ENCODE measurements at places on chromosomes 7 and 10.

GRCh38 chr10:103617602-103618385, 124.3 kb downstream of the NEURL1 start:
- DNase-seq = no peak

DNA sequence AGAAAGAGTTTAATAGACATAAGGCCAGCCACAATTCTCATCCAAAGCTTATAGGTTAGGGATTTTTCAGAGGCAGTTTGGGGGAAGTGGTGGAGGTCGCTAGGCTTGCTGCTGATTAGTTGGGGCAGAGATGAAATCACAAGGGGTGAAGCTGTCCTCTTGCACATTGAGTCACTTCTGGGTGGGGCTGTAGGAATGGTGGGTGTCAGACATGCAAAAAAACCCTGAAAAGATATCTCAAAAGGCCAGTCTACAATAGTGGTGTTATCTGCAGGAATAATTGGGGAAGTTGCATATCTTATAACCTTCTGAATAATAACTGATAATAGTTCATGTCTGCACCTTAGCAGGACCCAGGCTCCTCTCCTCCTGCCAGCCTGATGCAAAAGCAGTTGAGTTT, 2.1 kb downstream of the FAM24B start:
- DNase-seq = no peak

GRCh38 chr10:35355971-35356724, 19.8 kb downstream of the CCNY start:
- DNase-seq = no peak

DNA sequence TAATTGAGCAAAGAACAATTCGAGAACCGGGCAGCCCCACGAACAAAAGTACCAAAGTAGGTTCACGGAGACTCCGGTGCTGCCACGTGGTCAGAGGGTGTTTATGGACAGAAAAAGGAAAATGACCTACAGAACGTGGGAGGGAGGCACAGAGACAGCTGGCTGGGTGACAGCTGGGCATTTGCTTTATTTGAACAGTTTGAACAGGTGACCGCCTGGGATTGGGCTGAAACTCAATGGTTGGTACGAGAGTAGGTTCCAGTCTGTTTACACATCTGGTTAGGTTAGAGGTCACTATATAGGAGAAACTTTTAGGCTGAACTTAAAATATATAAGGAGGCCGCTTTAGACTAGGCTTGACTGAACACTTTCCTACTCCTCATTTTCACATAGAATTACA, 50.6 kb upstream of the CELF2 start:
- DNase-seq = no peak

GRCh38 chr7:65477326-65477725, 103.7 kb downstream of the ZNF92 start:
- no peak for DNase-seq

- no peak for DNase-seq
Observed at GRCh38 chr7:108488768-108489538, 32.7 kb upstream of the NRCAM start.

DNA sequence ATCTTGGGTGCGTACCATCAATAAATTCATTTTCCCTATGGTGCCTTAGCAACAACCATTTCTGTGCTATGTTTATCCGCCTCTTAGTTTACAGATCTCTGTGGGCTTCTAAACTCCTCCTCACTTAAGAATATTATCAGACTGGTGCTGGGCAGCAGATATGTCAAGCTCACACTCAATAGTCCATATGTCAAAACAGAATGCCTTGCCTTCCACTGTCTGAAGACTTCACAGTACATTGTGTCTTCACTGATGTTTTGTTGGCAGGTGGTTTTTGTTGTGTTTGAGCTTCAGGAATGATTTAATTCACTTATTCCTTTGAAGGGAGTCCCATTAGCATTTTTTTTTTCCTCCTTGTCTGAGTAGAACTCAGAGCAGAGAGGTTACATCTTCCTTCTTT, 419.6 kb downstream of the DNAJB9 start:
- no peak for DNase-seq

- DNase-seq = no peak
Observed at GRCh38 chr7:133633055-133633454, 380.2 kb downstream of the EXOC4 start.

All from left renal cortex interstitium (tissue), 4 donors.